ENCODE measurements at places on chromosomes 16 and 17.

DNA sequence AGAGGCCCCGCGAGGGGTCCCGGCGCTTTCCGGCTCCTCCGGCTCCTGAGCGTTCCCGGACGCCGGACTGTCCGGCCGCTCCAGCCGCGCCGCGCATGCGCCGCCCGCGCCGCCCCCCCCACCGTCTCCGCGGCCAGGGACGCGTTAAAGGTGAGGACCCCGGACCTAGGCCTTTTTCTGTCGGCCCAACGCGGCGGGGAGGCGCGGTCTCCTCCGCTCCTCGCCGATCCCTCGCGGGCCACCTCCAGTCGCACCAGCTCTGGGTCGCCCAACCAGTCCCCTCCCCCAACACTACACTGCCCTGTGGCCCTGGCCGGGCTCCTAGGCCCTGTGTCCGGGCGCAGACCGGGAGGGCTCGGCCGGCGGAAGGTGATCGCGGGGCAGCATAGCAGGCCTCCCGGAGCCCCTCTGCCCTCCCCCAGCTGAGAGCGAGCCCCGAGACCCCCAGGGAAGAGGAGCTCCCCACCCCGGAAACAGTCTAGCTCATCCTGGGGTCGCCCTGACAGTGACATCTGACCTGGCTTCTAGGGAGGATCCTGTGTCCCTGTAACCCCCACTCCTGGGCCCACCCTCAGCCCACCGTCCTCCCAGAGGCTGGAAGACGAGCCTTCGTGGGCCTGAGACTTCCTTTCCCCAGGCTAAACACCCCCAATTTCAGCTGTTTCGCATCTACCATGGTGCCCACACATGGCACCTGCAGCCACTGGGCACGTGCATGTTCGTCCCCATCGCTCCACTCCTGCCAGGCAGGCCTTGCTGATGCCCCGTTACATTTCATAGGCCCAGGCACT lies 14.7 kb upstream of the BCAR1 start:
- no peak for DNase-seq

DNA sequence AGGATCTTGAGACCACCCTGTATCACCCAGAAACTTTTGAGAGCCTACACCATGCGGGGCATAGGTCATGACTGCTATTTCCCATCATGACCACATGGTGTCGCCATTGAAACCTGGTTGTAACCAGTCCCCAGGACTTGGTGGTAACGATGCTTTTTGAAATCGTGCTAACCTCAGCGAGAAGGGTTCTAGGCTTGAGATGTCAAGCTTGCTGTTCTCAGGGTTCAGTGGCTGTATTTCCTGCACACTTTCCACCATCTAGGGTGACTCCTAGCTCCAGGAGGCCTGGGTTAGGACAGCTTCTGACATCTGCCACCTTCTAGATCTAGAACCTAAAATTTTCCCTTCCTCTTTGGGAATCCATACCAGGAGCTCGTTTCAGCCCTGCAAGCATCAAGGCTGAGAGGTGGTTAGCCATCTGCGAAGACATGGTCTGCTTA lies 13.0 kb upstream of the SPNS3 start:
- peak; percentile 12 for DNase-seq

DNA sequence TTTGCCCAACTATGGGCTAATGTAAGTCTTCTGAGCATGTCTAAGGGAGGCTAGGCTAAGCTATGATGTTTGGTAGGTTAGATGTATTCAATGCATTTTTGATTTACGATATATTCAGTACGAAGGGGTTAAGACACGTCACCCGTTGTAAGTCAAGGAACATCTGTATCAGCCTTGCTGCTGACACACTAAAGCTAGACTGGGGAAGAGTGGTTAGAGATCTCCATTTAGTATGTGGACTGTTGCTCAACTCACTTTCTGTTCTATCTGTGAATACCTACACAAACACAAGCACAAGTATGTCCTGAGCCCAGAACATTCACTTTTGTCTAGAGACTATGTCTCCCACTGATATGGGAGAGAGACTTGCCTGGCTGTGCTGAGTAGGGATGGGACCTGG lies 71.5 kb downstream of the VMP1 start:
- DNase-seq = no peak

DNA sequence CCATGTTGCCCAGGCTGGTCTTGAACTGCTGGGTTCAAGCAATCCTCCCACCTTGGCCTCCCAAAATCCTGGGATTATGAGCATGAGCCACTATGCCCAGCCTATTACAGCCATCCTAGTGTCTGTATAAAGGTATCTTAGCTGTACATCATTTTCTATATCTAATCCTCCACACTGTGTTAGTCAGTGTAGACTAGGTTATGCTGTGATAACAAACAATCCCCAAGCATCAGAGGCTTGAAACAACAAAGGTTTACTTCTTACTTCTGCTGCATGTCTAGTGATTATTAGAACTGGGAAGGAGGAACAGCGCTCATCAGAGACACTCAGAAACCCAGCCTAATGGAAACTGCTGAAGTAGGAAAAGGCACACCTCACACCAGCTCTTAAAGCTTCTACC lies 68.1 kb downstream of the ERCC4 start:
- DNase-seq = no peak

DNA sequence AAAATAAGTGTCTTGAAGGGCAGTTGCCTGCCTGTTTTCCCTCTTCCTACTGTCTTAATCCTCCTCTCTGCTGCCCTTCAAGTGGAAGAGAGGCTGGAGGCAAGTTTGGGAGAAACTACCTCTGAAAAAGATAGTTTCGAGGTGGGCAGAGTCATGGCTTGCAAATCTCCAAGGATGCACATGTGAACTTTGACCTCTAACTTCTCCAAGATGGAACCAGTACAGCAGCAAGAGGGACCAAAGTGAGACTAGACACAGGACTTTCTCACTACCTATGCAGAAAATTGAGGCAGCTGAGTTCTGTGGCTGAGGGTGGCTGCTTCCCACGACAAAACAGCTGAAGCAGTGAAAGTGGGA lies 887 bp upstream of the KCNH4 start:
- DNase-seq = no peak

GRCh38 chr16:27482397-27483087 lies 67.2 kb downstream of the GTF3C1 start:
- no peak for DNase-seq

DNA sequence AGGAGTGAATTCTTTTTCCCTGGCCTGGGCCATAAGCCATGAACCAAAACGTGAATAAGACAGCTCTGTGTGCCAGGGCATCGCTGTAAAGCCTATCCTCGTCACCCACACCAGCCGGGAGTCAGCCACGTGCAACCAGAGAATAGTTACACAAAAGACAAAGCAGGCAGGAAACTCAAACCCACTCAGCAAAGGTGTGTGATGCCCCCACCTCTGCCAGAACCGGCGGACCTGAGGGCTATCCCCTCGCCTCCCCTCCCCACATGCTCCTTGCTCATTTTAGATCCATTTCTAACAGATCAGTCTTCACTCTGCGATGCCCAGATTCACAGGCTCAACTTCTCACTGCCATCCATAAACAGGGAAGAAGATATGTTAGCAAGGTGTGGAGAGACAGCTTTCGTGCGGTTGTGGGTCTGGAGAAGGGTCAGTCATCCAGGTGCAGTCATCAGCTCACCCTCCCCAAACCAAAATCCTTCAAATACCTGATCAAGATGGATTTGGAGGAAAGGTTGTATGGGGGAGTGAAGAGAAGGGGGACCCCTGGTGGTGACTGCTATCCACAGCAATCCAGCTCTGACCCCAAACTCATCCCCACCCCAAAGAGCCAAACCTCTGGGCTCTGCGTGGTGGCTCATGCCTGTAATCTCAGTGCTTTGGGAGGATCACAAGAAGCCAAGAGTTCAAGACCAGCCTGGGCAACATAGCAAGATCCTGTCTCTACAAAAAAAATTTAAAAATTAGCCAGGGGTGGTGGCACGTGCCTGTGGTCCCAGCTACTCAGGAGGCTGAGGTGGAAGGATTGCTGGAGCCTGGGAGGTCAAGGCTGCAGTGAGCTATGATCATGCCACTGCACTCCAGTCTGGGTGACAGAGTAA lies 219.2 kb downstream of the C16orf78 start:
- no peak for DNase-seq

- no peak for DNase-seq
These were observed 27.6 kb downstream of the STAT5B start for GRCh38 chr17:42248351-42249179.

DNA sequence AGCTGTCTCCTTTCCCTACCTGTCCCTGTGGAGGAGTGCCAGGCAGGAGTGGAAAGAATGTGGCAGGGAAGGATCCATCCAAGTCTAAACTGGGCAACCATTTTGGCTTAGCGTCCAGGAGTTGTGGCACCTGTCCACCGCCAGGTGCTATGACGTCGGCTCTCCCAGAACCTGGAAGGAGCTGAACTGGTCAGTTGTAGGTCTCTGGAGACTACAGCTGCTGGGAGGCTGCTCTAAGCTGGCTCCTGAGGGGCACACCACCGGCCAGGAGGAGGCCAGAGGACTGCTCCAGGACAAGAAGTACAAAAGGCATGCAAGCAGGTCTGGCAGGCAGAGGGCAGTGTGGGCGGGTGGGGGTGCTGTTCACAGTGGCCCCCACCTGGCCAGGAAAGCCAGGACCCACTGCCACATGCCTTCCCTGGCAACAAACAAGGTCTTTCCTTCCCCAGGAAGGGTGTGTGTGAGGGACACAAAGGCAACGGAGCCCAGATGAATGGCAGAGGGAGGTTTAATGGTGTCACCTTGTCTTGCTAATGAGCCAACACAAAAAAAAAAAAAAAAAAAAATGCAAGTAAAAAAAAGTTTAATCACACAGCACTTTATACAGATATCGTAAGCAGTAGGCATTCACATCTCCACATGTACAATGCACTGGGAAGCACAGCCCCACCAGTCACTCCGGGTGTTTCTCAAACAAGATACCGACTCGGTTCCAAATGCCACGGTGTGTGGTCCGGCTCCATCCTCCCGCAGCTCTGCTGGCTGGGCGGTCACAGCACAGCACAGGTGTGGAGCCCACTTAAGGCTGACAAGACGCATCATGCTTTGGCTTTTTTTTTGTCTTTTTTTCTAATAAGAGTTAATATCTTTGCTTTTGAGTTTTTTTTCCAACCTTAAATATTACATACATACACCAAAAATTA lies 4.8 kb downstream of the SPHK1 start:
- DNase-seq = no peak

DNA sequence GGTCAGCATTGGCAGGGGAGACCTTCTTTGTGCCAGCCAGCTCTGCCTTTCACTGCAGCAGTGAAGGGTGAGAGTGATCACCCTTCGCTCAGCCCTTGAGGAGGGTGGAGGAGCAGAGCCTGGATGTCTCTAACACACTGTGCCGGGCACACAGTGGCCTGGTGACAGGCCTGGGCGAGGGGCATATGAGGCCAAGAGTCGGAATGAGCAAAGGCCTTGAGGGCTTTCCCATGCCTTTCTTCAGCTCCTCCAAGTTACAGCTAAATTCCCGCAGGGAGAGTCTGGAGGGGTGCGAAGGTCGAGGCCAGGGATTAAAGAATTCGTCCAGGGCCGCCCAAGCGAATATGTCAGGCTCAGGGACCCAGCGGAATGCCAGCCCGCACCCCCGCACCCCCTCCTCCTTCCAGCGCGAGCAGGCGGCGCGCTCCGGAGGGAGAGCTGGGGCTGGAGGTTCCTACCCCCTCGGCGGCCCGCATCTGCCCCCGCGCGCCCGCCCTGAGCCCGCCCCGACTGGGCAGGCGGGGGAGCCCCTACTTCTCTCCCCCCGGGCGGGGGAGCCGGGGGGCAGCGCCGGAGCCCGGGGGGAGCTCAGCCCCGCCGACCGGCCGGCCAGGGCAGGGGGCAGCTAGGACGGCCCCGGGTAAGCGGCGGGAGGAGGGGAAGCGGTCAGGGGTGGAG lies at the start of gene RASL10B:
TSS of gene RASL10B (plus strand) at position 401 of the 678 bp plus-strand sequence. CDS start 3,546 bp downstream, outside the sequence.
- DNase-seq = no peak

DNA sequence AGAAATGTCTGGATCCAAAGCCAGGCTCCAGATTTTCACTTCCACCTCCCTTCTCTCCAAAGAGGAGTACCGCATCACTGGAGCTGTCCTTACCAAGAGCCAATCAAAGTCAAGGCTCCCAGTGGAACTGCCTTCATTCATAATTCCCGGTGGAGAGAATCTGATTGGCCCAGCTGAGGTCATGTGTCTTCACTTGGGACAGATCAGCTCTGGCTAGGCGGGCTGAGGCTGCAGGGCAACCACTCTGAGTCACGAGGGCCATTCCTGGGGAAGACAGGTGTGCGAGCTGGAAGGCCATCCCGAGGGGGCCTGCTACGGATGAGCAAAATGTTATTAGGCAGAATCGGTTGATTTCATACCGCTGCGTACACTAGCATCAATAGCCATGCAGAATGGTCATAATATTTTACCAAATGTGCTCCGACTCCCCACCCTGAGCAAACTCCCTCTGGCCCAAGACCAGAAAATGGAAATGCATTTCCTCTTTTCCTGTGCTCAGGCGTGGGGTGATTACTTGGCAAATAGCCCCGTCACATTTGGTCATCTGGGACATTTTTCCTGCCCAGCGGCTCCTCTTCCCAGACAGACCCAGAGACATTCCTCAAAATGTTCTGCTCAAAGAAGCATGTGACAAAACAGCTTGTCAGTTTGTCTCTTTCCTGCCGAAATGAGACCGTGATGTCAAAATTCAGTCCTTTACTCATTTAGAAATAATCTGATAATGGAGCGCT lies 111.1 kb downstream of the AIPL1 start:
- DNase-seq = no peak

GRCh38 chr16:9903-10665 lies 43.3 kb downstream of the POLR3K start:
- DNase-seq = no peak

- DNase-seq = no peak
These were observed 2.0 kb downstream of the UBALD2 start for GRCh38 chr17:76267051-76267576.

- no peak for DNase-seq
These were observed 52.4 kb upstream of the ENDOV start for GRCh38 chr17:80362428-80363119.

DNA sequence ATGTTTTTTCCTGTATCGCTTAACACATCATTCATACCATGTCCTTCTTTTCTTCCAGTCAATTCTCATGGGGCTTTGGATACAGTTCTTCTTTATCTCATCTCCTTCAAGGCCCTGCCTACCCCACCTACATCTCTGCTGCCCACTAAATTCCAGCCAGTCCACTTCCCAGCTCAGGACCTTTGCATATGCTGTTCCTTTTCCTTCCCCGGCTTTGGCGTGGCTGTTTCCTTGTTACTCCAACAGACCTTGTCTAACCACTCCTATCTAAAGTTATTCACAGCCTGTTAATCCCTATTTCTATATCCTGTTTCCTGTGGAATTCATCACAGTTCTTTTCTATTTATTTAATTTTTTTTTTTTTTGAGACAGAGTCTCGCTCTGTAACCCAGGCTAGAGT lies 6.6 kb upstream of the STAT3 start:
- no peak for DNase-seq

- no peak for DNase-seq
These were observed 7.6 kb downstream of the PRR29 start for GRCh38 chr17:64005734-64006167.

GRCh38 chr16:2035431-2036199 lies 8.9 kb downstream of the NHERF2 start:
- no peak for DNase-seq

- DNase-seq = no peak
These were observed 386.5 kb downstream of the CPPED1 start for GRCh38 chr16:12417030-12417814.

DNA sequence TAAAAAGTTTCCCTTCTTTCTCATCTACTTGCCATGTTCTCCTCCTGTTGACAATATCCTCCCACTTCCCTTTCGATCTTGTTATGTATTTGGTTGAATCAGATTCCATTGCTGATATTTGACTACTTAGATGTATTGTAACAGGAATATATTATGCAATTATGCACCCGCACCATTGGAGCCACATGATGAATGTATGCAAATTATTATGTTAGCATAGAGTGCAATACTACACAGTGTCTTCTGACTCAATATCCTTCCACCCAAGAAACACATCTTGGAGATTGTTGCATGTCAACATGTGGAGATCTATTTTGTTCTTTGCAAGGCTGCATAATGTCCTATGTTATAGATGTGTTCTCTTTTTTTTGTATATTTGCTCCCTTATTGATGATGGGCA lies 219.2 kb upstream of the RBFOX1 start:
- DNase-seq = no peak
